Right atrium auricular region (tissue), 2 donors: ENCODE measurements at places on chromosomes 2 and 18.
A peak's percentile ranks its signal among the peaks of the same experiment; 100 is the strongest.

GRCh38 chr2:231682603-231683291, 25.6 kb upstream of the PTMA start:
- no peak for DNase-seq

- DNase-seq = no peak
Measured at GRCh38 chr2:112754564-112754963, 9.8 kb downstream of the CKAP2L start.

DNA sequence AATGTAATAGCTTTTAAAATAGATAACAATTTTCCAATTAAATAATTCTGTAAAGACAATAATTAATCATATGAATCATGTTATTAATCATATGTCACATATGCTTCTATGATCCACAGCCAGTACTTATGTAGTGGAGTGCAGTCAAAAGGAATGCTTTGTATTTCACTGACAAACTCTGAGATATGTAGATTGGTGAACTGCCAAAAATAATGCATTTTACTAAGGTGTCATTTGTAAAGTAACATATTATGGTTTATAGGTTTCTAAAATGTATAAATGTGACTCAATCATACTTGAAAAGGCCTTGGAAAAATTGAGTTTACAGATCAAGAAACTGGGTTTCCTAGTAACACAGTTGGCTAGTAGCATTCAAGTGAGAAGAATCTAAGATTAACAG, 93.8 kb upstream of the KCNH7 start:
- DNase-seq = no peak

- DNase-seq = peak; percentile 9
Measured at GRCh38 chr2:31228717-31229116, 5.2 kb upstream of the EHD3 start.

DNA sequence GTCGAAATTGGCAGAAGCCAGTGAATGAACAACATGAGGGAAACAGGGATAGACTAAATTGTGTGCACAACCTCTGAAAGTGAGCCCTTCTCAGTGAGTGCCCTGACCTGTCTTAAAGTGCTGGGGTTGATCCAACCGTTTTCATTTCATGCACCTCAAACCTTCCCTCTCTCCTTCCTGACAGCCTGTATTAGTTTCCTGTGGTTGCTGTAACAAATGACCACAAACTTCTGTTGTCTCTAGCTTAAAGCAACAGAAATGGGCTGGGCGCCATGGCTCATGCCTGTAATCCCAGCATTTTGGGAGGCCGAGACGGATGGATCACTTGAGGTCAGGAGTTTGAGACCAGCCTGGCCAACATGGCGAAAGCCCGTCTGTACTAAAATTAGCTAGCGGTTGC, 48.8 kb upstream of the PPP1CB start:
- no peak for DNase-seq
